Aorta (tissue), 5 donors: ENCODE measurements at places on chromosomes 6 and 20. TPM values are rescaled to one million over a fixed set of nuclear protein-coding genes. Genes with fewer than 3 reads are reported as not detected.

DNA sequence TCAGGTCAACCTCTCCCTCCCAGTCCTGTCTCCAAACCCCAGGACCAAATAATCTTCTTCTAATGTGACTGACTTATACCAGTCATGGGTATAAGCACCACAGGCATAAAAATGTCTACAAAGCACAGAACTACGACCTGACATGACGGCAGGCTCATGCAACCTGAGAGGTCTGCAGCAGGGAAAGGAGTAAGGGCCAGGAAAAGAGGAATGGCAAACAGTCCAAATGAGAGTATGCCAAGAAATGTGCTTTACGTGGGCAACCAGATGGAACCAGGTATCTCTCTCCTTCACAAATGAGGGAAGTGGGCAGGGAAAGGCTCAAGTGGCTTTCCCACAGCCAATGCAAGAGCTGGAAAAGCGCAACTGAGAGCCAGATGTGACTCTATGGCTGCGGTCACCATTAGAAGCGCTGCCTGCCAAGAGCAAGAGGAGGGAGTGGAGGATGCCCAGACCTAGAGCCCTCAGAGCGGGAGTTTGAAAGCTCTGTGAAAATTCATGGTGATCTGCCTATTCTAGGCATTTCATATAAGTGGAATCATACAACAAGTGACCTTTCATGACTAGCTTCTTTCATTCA, 6.0 kb downstream of the APMAP start:
- H3K36me3 ChIP-seq, result no peaks in the 10 kb centered on the region
- no peaks in the 10 kb centered on the region for H3K27me3 ChIP-seq
- H3K27ac ChIP-seq, result no peak overlapping the region
- DNase-seq, result no peak

The COL21A1 gene
- 39.3 TPM for total RNA-seq

DNA sequence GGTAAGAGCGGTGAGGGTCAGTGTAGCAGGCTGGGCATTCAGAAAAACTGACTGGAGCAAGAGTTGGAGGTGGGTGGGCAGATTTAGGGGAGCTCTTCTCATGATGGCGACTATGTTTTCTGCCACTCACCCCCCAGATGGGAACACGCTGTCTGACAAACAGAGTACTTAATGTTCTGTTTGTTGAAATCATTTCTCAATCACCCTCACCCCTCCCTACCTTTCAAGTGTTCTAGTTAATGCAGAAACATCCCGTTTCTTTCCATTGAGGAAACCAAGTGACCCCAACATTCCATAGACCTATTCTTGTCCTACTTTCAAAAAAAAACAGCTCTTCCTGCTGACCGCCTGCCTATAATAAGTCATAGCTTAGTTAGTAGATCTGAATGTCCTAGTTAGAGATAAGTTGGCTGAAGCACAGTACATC, 132.5 kb upstream of the NEDD9 start:
- no peaks in the 10 kb centered on the region for H3K36me3 ChIP-seq
- no peaks in the 10 kb centered on the region for H3K4me1 ChIP-seq
- H3K4me3 ChIP-seq, result no peak overlapping the region
- no peak for DNase-seq

DNA sequence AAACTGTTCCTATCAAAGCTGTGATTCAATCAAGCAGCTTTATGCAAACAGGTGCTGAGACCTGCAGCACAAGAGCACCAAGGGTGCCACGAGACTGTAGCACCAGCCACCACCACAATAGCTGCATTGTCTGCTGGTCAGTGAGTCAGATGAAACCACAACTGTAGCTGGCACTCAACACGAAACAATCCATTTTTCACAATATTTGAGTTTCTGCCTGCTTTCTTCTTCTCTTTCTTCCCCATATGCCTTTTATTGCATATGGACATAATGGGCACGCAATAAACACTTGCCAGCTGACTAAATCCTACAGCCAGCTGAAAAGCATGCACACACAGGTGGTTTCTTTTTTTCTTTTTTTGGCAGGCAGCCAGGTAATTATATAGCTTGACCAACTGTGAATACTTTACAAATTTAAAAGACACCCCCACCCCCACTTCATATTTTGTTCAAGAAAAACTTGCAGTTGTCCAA, 16.6 kb downstream of the SLC2A12 start:
- no peak overlapping the region for H3K4me3 ChIP-seq
- peaks cover 2% of the 10 kb centered on the region for H3K4me1 ChIP-seq
- no peaks in the 10 kb centered on the region for H3K27me3 ChIP-seq
- H3K36me3 ChIP-seq, result peaks cover 2% of the 10 kb centered on the region
- DNase-seq, result no peak
- H3K27ac ChIP-seq, result no peak overlapping the region

DNA sequence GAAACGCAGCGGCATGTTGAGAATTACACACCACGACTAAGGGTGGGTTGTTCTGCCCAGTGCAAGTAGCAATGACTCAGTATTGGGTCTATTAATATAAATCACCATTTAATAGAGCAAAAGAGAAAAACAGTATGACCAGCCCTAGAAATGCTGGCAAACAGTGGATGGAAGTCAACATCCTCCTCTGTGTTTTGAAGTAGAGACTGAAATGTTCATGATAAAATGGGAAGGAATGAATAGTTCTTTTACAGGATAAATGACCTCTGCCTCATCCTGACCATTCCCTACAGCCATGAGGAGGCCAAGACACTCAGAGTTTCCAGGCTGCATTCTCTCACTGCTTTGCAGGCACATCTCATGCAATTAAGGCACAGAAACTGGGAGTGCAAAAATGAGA, 111.8 kb downstream of the PSMB1 start:
- DNase-seq, result no peak
- no peaks in the 10 kb centered on the region for H3K36me3 ChIP-seq
- no peaks in the 10 kb centered on the region for H3K27me3 ChIP-seq
- no peak overlapping the region for H3K4me3 ChIP-seq
- no peaks in the 10 kb centered on the region for H3K4me1 ChIP-seq
- no peak overlapping the region for H3K27ac ChIP-seq

- H3K4me3 ChIP-seq, result no peak overlapping the region
- no peak overlapping the region for H3K27ac ChIP-seq
- H3K36me3 ChIP-seq, result no peaks in the 10 kb centered on the region
- H3K27me3 ChIP-seq, result no peaks in the 10 kb centered on the region
- H3K4me1 ChIP-seq, result no peaks in the 10 kb centered on the region
- no peak for DNase-seq
Observed at GRCh38 chr20:1378735-1379125, 14.1 kb downstream of the FKBP1A start.

The TRIM10 gene
- 0.12 TPM for total RNA-seq

- H3K4me3 ChIP-seq, result no peak overlapping the region
- no peaks in the 10 kb centered on the region for H3K4me1 ChIP-seq
- no peaks in the 10 kb centered on the region for H3K27me3 ChIP-seq
Observed at GRCh38 chr6:90502866-90503407, 83.9 kb downstream of the MAP3K7 start.

DNA sequence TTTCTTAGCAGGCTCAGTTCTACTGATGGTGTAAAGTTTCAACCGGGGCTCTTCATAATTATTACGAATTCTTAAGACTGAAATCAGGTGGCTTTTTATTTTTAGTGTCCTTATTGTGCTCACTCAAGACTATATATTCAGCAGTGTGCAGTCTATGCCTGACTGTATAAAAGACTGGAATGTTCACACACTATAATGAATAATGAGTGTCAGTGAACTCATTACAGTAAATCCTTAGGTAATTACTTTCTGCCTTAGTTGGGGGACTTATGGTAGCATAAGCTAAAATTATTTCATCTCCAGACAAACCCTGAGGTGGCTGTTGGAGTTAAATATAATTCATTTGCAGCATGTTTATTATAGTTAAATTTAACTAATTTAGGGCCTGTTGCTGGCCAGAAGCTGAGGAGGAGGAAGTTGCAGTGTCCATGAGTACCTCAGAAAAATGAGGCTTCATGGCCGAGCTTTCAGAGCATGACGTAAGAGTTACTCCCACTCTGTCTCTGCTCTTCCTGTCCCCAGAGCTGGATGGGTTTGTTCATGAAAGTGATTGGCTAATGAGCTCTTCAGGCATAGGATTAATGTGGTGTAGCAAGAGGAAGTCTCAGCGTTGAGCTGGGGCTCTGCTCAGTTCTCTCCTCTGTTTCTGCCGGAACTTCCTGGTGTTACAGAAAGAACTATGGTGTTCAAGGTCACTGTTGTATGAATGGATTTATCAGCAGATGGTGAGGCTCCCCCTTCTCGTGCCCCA, 335.7 kb downstream of the NRN1 start:
- no peak overlapping the region for H3K27ac ChIP-seq
- H3K27me3 ChIP-seq, result no peaks in the 10 kb centered on the region
- no peaks in the 10 kb centered on the region for H3K36me3 ChIP-seq

The XKR7 gene
- total RNA-seq, result not detected

DNA sequence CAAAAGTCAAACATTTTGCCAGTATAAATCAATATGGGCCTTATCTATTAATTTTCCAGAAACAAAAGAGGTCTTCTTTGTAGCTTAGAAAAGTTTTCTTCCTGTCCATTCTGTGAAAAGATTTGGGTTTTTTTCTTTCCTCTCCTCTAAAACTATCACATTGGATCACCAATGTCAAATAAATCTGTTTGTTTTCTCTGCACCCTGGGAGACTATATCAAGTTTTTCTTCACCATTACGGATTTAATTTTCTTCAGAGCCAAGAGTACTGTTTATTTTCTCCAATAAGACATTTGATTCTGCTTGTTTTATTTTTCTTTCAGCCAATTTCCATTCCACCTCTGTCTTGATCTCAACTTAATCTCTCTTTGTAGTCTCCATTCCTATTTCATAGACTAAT, 1.9 kb upstream of the LZTS3 start:
- H3K36me3 ChIP-seq, result no peaks in the 10 kb centered on the region

GRCh38 chr6:165834613-165835259, 171.7 kb upstream of the PDE10A start:
- H3K4me3 ChIP-seq, result no peak overlapping the region
- no peaks in the 10 kb centered on the region for H3K4me1 ChIP-seq
- H3K27me3 ChIP-seq, result no peaks in the 10 kb centered on the region
- H3K27ac ChIP-seq, result no peak overlapping the region
- no peaks in the 10 kb centered on the region for H3K36me3 ChIP-seq
- no peak for DNase-seq

- no peak overlapping the region for H3K27ac ChIP-seq
- no peaks in the 10 kb centered on the region for H3K4me1 ChIP-seq
- H3K27me3 ChIP-seq, result no peaks in the 10 kb centered on the region
- no peak overlapping the region for H3K4me3 ChIP-seq
- DNase-seq, result no peak
- no peaks in the 10 kb centered on the region for H3K36me3 ChIP-seq
Observed at GRCh38 chr6:87840324-87840723, 138.3 kb upstream of the AKIRIN2 start.

- no peak overlapping the region for H3K27ac ChIP-seq
- H3K36me3 ChIP-seq, result no peaks in the 10 kb centered on the region
- no peak for DNase-seq
- H3K27me3 ChIP-seq, result no peaks in the 10 kb centered on the region
- no peaks in the 10 kb centered on the region for H3K4me1 ChIP-seq
Observed at GRCh38 chr20:56631318-56631989, 2.3 kb downstream of the TFAP2C start.

- H3K27me3 ChIP-seq, result no peaks in the 10 kb centered on the region
- DNase-seq, result no peak
- no peak overlapping the region for H3K27ac ChIP-seq
- no peak overlapping the region for H3K4me3 ChIP-seq
Observed at GRCh38 chr6:36516988-36517387, 30.3 kb downstream of the STK38 start.

The SLC22A1 gene
- 2.5 TPM for total RNA-seq

GRCh38 chr20:37917461-37917860, 14.5 kb downstream of the VSTM2L start:
- DNase-seq, result no peak
- H3K27me3 ChIP-seq, result no peaks in the 10 kb centered on the region
- H3K4me1 ChIP-seq, result no peaks in the 10 kb centered on the region
- no peak overlapping the region for H3K4me3 ChIP-seq
